Cerebellum (tissue), 4 donors: ENCODE measurements at places on chromosomes 7 and 10. TPM values are rescaled to one million over a fixed set of nuclear protein-coding genes. Genes with fewer than 3 reads are reported as not detected.

DNA sequence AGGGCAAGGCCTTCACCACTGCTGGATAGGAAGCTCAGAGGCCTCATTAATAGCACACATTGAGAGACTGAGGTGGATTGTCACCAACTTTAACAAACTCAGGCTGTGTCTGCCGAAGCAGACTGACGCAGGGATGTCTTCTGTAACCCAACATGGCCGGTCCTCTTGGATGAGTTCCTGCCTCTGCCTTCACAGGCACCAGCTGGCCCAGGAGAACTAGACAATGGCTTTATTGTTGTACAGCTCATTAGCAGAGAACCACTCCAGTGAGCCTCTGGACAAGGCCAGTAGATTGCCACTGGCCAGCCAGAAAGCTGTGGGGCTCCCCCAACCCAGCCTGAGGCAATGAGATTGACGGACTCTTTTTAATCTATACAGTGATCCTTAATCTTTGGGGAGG, 9.4 kb downstream of the NODAL start:
- DNase-seq: no peak

VSIR gene
- 4.7 TPM for total RNA-seq

DNA sequence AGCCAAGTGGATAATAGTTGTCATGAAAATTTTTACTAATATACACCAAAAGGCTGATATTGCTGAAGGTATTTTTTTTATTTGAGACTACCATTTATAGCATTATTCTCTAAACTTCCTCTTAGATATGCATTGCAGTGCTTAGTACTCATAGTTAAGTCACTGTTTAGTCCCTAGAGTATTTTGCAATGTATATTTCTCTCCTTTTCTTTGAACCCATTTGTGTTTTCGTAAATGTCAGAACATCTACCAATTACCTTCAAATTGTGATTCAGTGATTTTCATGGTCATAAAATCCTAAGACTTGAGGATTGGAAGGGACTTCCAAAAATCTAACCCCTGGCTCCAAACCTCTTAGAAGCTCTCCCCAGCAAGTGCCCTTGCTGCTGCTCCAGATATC, 21.5 kb upstream of the CYP26C1 start:
- DNase-seq: no peak

- no peak for DNase-seq
These were observed 98.0 kb upstream of the GATA3 start for GRCh38 chr10:7956508-7956907.

DNA sequence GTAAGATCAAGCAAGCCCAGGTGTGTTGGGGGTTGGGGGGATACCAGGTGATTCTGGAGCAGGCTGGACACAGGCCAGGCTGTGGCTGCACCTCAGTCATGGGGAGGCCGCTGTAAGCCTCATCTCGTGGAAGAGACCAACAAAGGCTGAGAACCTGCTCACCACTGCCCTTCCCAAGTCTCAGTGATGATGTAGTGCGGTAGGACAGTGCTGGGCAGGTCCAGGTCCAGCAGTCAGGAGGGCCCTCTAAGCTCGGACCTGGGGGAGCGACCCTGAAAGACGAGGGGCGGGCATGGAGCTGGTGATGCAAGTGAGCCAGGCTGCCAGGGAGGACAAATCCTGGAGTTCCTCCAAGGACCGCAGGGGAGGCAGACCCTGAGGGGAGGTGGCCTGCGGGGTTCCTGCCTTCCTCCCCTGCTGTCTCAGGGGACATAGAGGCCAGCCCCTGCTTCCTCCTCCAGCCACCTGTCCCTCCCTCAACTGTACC, 3.3 kb upstream of the PWWP2B start:
- DNase-seq: no peak

- no peak for DNase-seq
These were observed 2.9 kb upstream of the TMEM225B start for GRCh38 chr7:99594948-99595745.

CPA1 gene
- total RNA-seq: not detected

DNA sequence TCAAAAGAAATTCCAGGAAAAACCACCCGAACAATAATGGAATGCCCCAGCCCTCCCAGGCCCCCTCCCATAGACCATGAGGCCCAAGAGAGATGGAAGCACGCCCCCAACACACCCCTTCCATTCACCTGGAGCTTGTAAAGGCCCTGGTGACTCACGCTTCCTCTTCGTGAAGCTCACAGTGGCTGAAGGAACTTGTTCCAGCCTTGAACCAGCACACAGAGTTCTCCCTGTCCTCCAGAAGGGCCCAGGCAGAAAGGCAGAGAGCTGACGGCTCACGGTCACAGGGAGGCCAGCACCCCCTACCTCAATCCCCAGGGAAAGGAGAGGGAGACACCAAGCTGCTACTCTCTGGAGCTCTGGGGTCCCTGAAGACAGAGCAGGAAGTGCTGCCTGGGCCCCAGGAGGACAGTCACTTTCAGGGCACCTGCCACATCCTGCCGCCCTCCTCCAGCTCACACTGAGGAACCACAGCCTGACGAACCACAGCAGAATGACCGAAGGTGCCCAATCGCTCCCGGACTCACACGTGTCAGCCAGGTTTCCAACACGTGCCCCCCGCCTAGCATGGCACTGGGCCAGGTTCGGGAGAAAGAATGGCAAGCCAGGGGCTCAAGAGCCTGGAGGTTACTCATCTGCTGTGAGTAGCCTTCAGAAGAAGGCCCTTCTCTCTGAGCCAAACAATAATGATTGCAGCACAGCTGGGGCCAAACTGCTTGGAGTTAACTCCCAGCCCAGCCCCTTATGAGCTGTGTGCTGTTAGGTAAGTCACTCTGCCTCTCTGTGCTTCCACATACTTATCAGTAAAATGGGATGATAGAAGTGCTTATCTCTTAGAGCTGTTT, 52.8 kb downstream of the DLG5 start:
- no peak for DNase-seq

- no peak for DNase-seq
These were observed 78.0 kb downstream of the PRR15 start for GRCh38 chr7:29641651-29642050.

CDNF gene
- not detected for total RNA-seq

INMT gene
- total RNA-seq: 0.73 TPM

ZPBP gene
- not detected for total RNA-seq

DNA sequence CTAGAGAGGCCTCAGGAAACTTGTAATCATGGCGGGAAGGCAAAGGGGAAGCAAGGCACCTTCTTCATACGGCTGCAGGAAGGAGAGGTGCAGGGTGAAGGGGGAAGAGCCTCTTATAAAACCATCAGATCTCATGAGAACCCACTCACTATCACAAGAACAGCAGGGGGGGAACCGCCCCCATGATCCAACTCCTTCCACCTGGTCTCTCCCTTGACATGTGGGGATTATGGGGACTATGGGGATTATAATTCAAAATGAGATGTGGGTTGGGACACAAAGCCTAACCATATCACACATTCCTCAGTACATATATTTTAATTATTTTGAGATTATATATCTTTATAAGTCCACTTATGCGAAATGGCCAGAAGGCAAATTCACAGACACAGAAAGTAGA, 8.9 kb downstream of the HK1 start:
- no peak for DNase-seq

FOXI2 gene
- total RNA-seq: not detected

STAG3 gene
- total RNA-seq: 1.5 TPM

GRCh38 chr7:121079425-121080169, 91.1 kb downstream of the CPED1 start:
- DNase-seq: no peak

PRPS1L1 gene
- total RNA-seq: not detected

PALD1 gene
- 11.3 TPM for total RNA-seq

GRCh38 chr10:76975126-76975525, 662.5 kb downstream of the KCNMA1 start:
- DNase-seq: no peak

- no peak for DNase-seq
These were observed 94.4 kb upstream of the SEMA3C start for GRCh38 chr7:81013083-81013817.

- DNase-seq: peak; percentile 74
These were observed 244.4 kb downstream of the TNS3 start for GRCh38 chr7:47337531-47337930.

GRCh38 chr7:143325240-143325639, 9.3 kb downstream of the CLCN1 start:
- no peak for DNase-seq

DNA sequence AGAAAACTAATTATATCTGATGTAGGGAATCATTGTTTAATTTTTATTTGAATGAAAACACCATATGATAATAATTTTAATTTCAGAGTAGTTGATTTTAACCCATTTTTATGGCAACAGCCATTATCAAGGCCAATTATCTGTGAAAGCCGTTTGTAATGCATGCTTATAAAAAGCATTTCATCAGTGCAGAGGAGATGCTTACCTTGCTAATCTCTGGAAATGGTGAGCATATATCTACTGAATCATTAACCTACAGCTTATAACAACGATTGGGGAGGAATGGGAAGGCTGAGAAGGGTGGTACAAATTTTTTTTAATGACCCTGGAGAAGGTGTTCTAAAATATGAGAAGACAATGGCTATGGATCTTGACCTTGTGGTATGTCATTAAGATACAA, 235.6 kb downstream of the DGKB start:
- DNase-seq: no peak

DNA sequence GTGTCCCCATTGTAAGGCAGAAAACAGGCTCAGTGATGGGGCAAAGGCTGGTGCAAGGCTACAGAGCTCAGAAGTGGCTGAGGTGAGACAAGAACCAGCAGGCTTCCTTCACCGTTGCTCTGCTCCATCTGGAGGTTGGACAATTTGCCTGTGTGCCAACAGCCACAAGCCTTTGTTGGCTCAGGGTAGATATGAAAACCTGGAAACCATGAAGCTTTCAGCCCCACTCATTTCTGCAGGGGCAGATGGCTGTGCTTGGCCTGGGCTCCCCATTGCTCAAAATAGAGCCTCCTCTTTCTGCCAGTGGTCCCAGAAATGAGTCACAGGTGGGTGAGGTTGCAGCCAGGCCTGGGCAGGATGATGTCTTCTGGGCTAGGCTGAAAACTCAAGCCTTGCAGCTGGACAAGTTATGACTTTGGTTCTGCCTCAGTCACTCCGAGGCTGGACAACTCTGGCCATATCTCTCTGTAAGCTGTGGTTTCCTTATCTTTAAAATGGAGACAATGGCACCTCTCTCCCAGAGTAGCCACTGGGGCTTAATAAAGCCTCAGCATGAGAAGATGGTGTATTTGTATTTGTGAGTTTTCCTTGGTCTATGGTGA, 12.2 kb upstream of the ZNF273 start:
- DNase-seq: peak; percentile 84

- DNase-seq: no peak
These were observed 578.1 kb upstream of the FZD8 start for GRCh38 chr10:36220151-36220550.

- DNase-seq: no peak
These were observed 117.6 kb downstream of the SEM1 start for GRCh38 chr7:96591900-96592676.

GRCh38 chr10:49131507-49132361, 2.1 kb downstream of the FAM170B start:
- no peak for DNase-seq

DNA sequence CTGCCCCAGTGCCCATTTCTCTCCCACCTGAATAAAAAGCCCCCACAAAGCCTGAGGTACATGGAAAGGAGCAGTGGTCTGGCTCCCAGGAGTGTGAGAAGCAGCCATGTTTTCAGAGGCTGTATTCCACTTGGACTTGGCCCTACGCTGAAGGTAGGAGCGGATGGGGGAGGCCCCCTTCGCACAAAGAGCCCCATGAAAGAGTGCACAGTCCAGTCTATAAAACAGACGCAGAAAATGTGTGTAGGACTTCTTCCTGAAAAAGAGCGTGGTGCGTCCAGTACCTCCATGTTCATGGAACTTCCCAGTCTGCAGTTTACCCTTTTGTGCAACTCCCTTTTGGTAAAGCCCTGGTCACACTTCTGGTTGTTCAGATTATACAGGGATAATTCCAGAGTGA, 69.3 kb downstream of the EGFR start:
- no peak for DNase-seq

SDHAF3 gene
- total RNA-seq: 13.0 TPM

- DNase-seq: no peak
These were observed 64.7 kb downstream of the PIK3AP1 start for GRCh38 chr10:96655461-96656197.

DNA sequence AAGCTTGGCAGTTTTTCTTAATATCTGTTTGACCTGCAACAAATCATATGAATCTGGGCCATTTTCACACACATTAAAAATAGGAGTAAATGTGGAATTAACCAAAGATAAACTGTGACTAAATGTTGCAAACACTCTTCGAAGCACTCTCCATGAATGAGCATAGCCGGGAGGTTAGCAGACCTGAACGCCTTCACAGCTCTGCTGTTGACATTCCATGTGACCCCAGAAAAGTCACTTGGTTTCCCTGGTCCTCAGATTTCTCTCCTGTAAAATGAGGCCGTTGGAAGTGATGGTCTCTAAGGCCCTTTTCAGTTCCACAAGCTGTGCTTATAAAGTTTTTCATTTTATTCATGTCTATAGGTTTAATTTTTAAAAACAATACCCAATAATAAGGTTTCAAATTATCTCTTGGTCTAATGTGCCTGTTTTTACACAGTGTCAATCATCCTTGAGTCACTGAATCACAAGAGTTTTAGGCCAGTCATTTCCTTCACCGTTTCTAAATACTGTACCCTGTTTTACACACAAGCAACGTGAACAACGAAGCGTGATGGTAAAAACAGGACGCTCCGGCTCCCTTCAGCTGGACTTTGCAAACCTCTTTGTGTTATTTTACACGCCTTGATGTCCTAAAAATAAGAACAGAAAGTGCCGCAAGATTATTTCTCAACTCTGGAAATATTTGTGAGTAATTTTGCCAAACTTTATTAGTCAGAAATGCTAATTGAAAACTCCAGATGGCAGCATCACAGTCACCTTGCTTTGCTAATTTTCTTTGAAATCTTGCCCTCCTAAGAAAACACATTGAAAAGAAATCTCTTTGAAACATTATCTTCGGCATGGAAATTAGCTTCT, 38.6 kb upstream of the MET start:
- no peak for DNase-seq

DNA sequence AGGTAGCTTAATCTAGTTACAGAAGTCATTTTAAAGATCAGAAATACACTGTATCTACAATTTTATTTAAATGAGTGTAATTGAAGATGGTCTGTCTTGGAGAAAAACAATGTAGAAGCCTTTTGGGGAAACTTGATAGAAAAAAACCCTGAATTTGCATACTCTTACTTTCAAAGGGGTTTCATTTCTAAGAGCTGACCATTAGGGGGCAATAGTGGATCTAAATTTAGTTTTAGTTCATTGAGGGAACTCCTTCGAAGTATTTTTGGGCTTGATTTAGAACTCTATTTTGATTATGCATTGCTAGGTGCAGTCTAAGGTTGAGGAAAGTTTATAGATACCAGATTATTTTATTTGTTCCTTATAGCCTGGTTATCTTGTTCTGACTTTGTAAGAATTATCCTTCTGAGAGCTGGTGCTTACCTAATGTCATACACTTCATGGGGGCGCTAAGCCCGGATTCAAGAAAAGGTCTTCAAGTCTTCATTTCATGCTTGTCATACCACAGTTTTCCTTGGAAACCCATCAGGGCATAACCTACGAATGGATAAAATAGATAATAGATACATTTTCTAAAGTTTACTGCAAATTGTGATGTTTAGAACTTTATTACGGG, 69.1 kb upstream of the MXI1 start:
- DNase-seq: peak; percentile 62
